Nephron progenitor cell (in vitro differentiated cells): ENCODE measurements at places on chromosomes 4 and X.

- no peak overlapping the region for H3K27ac ChIP-seq
- DNase-seq: no peak
- H3K36me3 ChIP-seq: peaks cover 6% of the 10 kb centered on the region
- H3K4me3 ChIP-seq: no peak overlapping the region
- H3K4me1 ChIP-seq: peaks cover 8% of the 10 kb centered on the region
These were observed 79.3 kb downstream of the NFKB1 start for GRCh38 chr4:102580463-102580842.

DNA sequence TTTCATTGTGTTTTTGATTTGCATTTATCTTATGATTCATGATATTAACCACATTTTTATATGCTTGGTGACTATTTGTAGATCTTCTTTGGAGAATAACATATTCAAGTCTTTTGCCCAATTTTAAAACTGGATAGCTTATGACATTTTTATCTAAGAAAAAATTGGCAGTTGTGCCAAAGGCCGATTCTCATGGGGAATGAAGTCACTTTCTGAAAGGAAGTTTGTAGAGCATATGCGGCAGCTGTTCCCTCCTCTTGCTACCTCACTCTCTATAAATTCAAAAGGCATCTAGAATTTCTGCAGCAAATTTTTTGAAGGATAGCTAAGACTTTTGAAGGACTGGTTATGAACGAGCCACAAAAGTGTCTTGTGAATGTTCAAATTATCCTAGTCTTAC, 2353.5 kb downstream of the ARAP2 start:
- no peaks in the 10 kb centered on the region for H3K36me3 ChIP-seq
- no peak overlapping the region for H3K27ac ChIP-seq
- H3K4me3 ChIP-seq: no peak overlapping the region
- H3K27me3 ChIP-seq: no peaks in the 10 kb centered on the region
- no peak for DNase-seq

DNA sequence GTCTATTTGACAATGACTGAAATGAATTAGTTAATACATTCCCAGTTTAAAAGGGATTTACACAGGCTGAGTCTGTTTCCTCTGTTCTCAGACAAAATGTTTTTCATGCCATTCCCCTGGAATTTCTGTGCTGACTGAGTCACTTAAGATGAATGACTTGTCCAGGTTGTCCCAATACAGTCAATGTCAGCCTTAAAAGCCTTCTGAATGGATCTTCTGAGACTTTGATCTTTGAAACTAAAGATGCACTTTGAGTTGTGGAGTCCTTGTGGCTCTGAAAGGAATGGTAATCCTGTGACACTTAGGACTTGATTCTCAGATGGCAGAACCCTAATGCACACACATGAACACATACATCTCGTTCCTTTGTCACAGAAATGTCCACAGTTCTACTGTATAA, 622.2 kb upstream of the GRID2 start:
- no peak for DNase-seq
- H3K27me3 ChIP-seq: no peaks in the 10 kb centered on the region
- H3K36me3 ChIP-seq: no peaks in the 10 kb centered on the region
- no peak overlapping the region for H3K4me3 ChIP-seq
- H3K4me1 ChIP-seq: no peaks in the 10 kb centered on the region

- peak overlapping the region; percentile 42 for H3K27ac ChIP-seq
- no peaks in the 10 kb centered on the region for H3K27me3 ChIP-seq
- no peaks in the 10 kb centered on the region for H3K36me3 ChIP-seq
- peak overlapping the region; percentile 92 for H3K4me3 ChIP-seq
- DNase-seq: peak; percentile 2
These were observed 1.1 kb downstream of the RPS6KA6 start for GRCh38 chrX:84186603-84187532.

DNA sequence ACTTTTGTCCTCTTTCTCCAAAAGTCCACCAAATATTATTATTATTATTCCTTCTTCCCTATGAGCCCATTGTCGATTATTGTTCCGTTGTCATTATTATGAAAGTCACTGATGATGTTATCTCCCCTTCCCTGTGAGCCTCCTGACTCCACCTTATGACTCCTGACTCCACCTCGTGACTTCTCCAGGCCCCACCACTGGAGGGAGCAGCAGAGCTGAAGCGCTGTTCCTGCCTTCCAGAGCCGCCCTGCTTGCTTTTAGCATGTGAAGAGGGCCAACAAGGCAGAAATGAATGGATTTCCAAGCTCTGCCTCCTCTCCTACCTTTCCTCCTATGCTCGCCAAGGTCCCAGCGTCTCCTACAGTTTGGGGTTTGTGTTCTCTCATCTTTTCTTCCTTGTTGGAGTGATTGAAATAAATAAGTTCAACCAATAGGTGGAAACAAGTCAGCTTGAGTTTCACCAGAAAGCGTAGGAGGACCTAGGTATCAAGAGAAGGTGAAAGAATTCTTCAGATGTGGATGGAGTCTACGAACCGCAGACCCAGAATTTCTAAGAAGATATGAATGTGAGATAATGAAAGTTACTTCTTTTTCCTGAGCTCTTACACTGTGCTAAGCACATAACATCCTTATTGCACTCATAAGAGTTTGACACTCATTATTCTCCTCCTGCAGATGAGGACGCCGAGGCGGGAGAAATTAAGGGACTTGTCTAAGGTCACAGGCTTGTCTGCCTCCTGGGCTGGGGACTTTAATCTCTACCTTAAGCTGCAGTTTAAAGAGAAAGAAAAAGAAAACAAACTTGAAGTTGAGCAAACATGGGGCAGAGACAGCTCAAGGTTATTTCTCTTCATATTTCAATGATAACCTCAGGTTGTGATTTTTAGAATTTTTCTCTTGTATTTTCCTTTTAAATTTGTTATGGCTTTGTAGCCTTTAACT, 26.1 kb downstream of the IGSF1 start:
- H3K4me3 ChIP-seq: no peak overlapping the region
- peaks cover 4% of the 10 kb centered on the region for H3K27me3 ChIP-seq
- peaks cover 6% of the 10 kb centered on the region for H3K4me1 ChIP-seq
- no peaks in the 10 kb centered on the region for H3K36me3 ChIP-seq
- no peak overlapping the region for H3K27ac ChIP-seq
- peak; percentile 13 for DNase-seq
